ENCODE measurements at places on chromosomes 12 and 14. TPM values are rescaled to one million over a fixed set of nuclear protein-coding genes. Genes with fewer than 3 reads are reported as not detected.

Gene CISTR
- not detected for polyA plus RNA-seq

Gene PTPN21
- 2.7 TPM for polyA plus RNA-seq

Gene MORN3
- polyA plus RNA-seq: 0.36 TPM

Gene KERA
- polyA plus RNA-seq: not detected

Gene DAO
- polyA plus RNA-seq: not detected

Gene GYS2
- not detected for polyA plus RNA-seq

Gene CCDC175
- 0.42 TPM for polyA plus RNA-seq

Gene KLHL28
- polyA plus RNA-seq: 7.7 TPM

Gene EEA1
- polyA plus RNA-seq: 25.8 TPM

Gene LAG3
- polyA plus RNA-seq: 3.9 TPM

Gene B4GALNT3
- polyA plus RNA-seq: 2.8 TPM

Gene LTB4R2
- 0.40 TPM for polyA plus RNA-seq

Gene WNT5B
- polyA plus RNA-seq: 1.4 TPM

Gene GNB3
- polyA plus RNA-seq: 3.6 TPM

Gene TAMALIN
- polyA plus RNA-seq: 0.73 TPM

Gene FAM181A
- polyA plus RNA-seq: not detected

Gene ZNF891
- polyA plus RNA-seq: 1.6 TPM

Gene GLS2
- 11.2 TPM for polyA plus RNA-seq

Gene CLEC1A
- 0.07 TPM for polyA plus RNA-seq

All from GM23338 (cell line).